Frontal cortex (tissue), 4 donors: ENCODE measurements at places on chromosomes 12 and 14. TPM values are rescaled to one million over a fixed set of nuclear protein-coding genes. Genes with fewer than 3 reads are reported as not detected.

Gene SYCP3
- 0.82 TPM for total RNA-seq

Gene PRICKLE1
- total RNA-seq, result 8.6 TPM

GRCh38 chr14:99745307-99745951 lies 47.8 kb upstream of the EML1 start:
- DNase-seq, result no peak

Gene TMPRSS12
- total RNA-seq, result not detected

GRCh38 chr12:2891240-2892053 lies 756 bp downstream of the TULP3 start:
- DNase-seq, result peak; percentile 33

Gene CRY1
- total RNA-seq, result 41.2 TPM

DNA sequence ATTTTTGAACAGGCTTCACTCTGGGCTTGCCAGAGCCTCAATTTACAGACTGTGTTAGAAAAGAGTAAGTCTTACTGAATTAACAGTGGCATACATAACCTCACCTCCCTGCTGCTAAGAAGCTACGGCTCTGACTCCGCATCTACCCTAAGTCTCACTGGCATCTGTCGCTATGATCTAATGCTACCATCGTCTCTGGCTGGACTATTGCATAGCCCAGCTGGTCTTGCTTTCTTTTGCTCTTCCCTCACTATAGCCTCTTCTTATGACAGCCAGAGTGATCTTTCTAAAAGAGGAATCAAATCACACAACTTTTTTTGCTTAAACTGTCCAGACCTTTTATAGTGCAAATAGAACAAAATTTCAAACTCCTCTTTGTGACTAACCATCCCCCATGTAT lies 81.1 kb downstream of the SLC24A4 start:
- no peak for DNase-seq

DNA sequence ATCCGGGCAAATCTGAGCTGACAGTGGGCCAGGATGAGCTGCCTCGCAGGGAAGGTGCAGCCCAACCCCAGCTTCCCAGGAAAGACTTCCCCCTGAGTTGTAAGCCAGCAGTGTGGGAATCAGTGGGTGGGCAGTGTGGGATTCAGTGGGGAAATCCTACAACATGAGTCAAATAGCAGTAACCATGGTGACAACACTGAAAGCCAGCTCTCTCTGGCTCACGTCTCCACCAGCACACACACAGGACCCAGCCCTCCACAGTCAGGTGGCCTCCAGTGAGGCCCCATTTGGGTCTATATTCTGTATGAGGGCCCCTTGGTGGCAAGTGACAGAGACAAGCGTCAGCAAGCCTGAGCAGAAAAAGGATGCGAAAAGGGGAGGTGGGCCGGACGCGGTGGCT lies 6.0 kb upstream of the LGALS3 start:
- DNase-seq, result peak; percentile 39

DNA sequence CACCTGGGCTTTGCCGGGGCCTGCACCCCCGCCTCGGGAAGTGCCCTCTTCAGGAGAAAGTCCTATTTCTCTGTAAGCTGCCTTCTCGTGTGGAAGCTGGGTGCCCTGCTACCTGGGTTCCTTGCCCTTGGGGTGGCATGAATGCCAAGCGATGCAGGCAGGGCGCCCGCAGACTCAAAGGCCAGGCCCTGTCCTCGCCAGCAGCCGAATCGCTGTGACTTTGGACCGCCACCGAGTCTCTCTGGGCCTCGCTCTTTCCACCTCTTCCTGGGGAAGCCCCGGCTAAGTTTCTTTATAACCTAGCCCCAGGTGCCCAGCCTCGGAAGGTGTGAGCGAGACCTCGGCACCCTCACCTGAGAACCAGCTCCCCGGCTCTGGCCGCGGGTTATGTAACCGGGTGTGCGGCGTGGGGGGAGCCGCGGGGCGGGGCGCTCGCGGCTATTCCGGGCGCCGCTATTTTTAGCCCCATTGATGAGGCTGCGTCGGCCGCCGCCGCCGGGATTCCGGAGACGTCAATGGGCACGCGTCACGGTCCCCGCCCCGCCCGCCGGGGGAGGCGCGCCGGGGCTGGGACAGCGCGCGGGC lies 14.6 kb upstream of the NR4A1 start:
- DNase-seq, result peak; percentile 89

DNA sequence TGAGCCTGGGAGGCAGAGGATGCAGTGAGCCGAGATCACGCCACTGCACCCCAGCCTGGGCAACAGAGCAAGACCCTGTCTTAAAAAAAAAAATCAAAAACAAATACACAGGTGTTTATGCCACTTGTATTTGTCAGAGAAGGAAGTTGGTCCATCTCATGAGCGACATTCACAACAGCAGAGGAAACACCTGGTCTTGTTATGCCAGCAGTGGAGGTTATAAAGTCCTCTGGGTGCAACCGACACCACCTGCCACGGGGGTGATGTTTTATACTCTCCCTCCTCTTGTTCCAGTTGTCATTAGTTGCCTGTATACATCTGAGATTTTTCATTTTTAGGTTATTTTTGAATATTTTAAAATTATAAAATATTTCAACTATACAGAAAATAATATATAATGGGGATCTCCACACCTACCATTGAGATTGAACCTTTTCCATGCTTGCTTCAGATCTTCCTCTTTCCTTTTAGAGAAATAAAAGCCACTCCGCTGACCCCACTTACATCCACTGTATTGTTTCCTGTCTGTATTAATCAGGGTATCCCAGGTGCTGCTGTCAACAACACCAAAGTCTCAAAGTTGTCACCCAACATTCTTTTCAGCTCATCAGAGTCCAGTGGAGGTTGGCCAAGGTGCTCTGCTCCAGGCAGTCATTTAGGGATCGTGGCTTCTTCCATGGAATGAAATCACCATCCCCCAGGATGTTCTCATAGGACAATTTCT lies 65.1 kb downstream of the RNFT2 start:
- no peak for DNase-seq

DNA sequence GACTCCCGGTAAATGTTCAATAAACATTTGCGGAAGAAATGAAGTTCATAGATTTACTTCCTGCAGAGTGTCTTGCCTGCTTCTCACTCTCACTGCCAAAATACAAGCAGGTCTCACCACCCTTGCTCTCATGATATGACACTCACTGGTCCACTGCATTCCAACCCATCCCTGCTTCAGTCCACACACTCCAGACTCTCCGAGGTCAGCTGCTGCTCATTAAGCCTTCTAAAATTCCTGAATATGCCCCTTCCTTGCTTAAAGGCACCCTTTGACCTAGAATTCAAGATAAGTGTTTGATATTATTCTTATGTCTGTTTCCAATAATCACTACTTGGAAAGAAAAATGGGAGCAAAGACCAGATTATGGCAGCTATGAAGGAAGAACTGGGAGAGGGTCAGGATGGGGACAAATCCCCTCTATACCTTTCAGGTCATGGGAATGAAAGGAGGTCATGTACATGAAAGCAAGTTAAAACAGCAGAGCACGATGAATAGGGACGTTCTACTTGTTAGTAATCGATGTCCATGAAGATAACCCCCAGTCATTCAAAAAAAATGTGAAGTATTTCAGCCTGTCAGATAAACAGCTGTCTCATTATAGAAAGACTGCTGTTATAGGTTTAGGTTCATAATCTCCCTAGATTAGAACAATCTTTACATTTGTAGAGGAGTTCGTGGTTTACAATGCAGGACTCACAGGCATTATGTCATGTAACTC lies 10.5 kb upstream of the NID2 start:
- no peak for DNase-seq

Gene RAB15
- 24.1 TPM for total RNA-seq

GRCh38 chr12:100279607-100280244 lies 12.7 kb downstream of the SCYL2 start:
- DNase-seq, result no peak

Gene DIO2
- 21.2 TPM for total RNA-seq

Gene CMA1
- total RNA-seq, result not detected

- DNase-seq, result no peak
Observed at GRCh38 chr14:69519204-69520100, 34.9 kb downstream of the PLEKHD1 start.

GRCh38 chr12:112803620-112804282 lies 12.2 kb downstream of the RPH3A start:
- DNase-seq, result no peak

Gene PLEKHD1
- total RNA-seq, result 0.41 TPM

Gene TAS2R31
- 7.3 TPM for total RNA-seq

Gene KRT73
- not detected for total RNA-seq

GRCh38 chr14:33834466-33835260 lies 116.2 kb downstream of the EGLN3 start:
- no peak for DNase-seq

GRCh38 chr14:61636779-61637178 lies 58.5 kb upstream of the HIF1A start:
- DNase-seq, result no peak

Gene GALNT16
- 4.1 TPM for total RNA-seq

DNA sequence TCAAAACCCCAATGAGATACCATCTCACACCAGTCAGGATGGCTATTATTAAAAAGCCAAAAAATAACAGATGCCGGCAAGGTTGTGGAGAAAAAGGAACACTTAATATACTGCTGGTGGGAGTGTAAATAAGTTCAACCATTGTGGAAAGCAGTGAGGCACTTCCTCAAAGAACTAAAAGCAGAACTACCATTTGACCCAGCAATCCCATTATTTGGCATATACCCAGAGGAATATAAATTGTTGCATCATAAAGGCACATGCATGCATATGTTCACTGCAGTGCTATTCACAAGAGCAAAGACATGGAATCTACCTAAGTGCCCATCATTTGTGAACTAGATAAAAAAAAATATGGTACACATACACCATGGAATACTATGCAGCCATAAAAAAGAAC lies 59.9 kb downstream of the MGST1 start:
- no peak for DNase-seq

GRCh38 chr12:47863985-47864384 lies 40.8 kb downstream of the VDR start:
- DNase-seq, result no peak

DNA sequence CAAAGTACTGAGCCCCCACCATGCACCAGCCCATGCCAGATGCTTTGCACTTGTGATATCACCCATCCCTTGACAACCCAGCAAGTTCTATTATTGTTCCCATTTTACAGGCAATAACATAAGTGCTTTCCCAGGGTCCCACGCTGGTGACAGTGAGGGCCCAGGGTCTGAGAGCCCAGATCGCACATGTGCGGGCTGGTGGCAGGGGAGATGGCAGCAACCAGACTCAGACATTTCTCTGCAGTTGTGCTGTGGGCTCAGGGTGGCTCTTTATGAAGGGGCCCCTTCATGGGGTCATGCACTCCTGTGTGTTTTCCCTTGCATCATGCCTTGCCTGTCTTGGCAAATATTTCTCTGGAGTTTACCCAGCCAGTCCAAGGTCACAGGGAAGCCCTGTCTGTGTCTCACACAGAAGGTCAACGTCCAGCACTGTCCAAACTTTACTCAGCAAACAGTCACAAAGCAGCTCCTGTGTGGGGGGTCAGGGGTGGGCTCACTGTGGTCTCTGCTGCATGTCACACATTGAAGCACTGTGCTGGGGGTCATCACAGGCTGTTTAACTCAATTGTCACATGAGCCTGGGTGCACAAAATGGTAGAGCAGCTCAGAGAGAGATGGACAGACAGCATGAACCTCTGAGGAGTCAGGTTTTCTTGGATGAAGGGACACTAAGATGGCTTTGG lies 12.7 kb downstream of the SERPINA5 start:
- no peak for DNase-seq
